ENCODE measurements at places on chromosomes 7 and 10.

DNA sequence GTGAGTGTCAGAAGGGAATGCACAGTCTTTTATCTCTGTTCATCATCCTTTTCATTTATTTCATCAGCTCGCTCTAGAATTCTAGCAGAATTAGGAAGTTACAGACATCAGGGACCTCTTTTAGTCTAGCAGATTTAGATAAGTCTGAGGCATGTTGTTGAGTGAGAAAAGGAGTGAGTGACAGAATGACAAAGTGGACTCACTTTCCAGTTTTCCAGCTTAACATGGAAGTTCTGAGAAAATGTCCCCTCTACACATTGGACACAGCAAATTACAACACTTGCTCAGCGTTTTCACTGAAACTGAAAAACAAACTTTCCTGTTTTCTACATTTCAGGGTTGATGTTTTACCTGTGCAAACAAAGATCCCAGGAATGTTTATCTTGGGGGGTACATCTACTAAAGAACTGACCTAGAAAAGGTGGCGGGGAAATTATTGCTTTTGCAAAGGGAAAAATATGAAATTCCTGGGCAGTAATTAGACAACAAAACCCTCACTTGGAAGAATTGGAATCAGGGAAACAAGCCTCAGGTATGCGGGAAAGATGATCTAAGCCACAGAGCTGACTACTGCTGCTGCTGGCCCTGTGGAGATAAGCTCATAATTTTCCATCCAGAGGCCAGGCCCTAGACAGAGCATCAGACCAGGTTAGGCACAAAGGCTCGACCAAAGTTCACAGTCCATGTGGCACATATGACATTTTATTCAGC is 14.6 kb upstream of the CYP3A5 start:
- no peak for DNase-seq

DNA sequence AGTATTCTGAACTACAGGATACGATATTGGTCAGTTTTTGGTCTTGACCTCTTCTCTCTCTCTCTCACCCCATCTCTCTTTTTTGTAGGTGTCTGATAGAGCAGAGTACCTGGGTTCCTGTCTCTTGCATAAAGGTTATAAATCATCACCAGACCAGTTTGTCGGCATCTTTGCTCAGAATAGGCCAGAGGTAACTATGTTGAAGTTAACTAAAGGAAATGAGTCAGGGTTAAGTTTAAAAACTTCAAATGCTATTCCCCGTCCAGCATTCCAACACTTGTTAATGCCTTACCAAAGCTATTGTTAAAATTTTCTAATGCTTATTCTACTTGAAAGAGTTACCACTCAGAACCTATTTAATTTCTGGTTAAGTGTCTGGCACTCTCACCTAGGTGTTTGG is 30.7 kb downstream of the ACSL5 start:
- DNase-seq, result no peak

DNA sequence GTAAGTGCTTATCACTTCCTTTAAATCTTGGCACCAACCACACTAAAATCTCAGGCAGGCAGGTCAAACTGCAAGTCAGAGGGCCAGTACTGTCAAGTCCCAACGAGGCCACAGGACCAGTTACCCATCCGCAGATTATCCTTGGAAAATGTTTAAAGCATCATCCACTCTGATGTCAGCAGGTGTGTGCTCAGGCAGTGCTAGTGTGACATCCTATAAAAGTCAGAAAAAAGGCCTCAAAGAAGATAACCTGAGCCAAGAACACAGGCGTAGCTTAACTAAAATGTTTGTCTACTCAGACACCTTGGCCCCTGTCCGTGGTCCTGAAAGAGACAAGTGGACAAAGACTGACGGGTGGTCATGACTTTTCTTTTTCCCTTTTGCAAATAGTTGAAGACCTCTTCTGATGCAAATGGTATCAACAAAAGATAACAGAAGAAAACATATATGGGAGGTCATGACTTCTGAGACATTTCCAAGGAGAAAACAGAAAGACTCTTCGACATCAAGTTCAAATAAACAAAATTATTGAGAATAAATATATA is 309.3 kb downstream of the KCNMA1 start:
- no peak for DNase-seq

- no peak for DNase-seq
Measured at GRCh38 chr7:73688288-73688687, 4.9 kb downstream of the BUD23 start.

DNA sequence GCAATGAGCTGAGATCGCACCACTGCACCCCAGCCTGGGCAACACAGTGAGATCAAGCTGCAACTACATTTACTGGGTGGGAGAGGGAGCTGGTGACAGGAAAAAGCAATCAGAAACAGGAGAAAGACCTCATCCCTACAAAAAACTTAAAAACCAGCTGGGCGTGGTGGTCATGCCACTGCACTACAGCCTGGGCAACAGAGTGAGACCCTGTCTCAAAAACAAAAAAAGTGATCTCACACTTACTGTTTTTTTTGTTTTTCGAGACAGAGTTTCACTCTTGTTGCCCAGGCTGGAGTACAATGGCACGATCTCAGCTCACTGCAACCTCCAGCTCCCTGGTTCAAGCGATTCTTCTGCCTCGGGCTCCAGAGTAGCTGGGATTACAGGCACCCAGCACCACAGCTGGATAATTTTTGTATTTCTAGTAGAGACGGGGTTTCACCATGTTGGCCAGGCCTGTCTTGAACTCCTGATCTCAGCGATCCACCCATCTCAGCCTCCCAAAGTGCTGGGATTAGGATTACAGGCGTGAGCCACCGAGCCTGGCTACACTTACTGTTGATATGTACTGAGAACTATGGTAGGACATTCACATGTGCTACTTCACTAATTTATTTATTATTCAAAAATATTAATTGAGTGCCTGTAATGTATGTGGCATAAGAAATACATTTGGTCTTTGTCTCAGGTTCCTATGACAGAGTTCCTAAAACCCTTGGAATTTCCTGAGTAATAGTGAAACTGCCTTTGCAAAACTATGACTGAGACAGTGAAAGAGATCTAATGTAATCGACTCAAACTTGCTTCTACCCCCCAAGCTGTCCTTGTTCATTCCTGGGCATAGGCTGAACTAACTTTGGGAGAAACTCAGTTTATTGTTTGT is 27.7 kb upstream of the NRBF2 start:
- DNase-seq, result no peak

DNA sequence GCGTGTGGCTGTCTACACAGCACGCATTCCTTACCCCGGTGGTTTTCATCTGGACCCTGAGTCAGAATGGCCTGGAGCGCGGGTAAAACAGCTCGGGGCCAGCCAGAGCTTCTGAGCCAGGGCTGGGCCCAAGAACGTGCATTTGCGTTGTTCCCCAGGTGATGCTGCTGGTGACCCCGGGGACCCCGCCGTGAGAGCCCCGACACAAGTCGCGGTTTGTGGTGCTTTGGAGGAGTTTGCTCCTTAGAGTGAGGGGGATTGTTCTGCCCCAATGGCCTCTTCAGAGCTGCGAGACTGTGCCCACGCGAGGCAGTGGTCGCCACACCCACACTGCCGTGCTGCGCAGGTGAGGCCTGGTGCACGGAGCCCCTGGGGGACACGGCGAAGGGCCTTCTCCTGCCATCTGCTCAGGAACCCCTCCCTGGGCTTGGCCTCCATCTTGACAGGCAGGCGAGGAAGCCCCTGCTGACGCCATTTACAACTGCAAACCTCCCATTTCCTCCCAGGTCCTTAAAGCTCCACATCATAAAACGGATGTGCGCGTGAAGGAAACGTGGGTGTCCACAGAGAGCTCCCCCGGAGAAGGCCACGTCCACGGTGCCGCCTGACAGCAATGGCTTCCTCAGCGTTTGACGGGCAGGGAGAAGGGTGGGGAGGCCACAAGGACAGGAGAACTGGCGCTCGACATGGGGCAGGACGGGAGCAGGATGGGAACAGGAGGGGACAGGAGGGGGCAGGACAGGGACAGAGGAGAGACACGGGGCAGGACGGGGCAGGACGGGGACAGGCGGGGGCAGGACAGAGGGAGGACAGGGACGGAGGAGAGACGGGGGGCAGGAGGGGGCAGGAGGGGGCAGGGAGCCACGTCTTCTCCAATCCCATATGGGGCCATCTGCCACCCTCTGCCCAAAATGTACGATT is 477.2 kb downstream of the DNAJB6 start:
- no peak for DNase-seq

GRCh38 chr7:134755422-134756022 is 23.9 kb upstream of the CALD1 start:
- no peak for DNase-seq

DNA sequence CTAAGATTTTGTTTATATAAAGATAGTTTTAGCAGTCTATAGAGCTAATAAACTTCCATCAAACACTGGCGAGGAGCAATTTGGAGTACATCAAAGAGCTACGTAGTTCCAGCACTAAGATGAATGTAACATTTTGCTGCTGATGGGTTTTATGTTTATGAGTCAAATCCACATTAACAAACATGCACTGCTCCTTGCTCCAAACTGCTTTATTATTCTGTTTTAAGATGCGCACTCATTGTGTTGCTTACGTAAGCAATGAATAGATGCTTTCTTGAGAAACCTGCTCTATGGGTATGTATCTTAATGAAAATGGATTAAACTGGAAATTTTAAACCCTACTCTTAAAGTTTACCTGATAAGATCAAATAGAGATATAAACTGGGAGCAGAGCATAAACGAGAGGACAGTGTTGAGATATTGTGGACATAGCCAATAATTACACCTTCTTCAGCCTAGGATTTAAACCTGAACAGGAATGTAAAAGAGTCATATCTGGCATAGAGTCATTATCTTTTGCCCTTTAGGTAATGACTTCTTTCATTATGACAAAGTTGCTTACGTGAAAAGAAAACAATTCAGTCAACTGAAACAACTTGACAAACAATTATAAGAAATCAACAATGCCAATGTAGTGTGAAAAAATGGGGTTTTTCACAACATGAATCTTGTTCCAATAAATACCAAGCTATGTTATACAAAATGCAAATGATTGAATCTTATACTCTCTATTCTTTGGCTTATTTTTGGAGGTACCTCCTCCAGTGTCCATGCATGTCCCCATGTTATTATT is 153.5 kb upstream of the MTPN start:
- DNase-seq, result no peak

- no peak for DNase-seq
Measured at GRCh38 chr7:76108540-76109233, 60.8 kb downstream of the MDH2 start.

GRCh38 chr7:93043385-93043985 is 74.3 kb downstream of the SAMD9 start:
- DNase-seq, result peak; percentile 71

DNA sequence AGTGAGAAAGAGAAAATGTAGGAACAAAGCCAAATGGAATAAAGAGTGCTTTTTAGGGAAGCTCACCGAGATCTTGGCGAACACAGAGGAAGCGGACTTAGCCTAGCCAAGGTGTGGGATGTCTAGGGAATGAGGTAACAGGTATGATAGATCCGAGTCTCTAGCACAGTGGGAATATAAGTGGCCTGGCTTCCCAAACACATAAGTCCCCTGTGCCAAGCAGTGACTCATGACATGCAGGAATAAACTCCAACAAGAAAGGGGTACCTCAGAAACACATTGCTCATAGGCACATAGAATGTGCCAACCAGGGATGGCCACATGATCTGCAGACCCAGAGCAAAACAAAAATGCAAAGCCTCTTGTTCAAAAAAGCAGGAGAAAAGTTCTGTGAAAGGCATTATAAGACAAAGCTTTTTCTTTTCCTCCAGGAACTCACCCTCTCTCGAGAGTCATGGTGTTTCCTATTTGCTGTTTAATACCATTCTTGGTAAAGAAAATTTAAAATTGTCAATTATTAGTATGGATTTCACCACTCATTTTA is 542.5 kb downstream of the GATA3 start:
- no peak for DNase-seq

DNA sequence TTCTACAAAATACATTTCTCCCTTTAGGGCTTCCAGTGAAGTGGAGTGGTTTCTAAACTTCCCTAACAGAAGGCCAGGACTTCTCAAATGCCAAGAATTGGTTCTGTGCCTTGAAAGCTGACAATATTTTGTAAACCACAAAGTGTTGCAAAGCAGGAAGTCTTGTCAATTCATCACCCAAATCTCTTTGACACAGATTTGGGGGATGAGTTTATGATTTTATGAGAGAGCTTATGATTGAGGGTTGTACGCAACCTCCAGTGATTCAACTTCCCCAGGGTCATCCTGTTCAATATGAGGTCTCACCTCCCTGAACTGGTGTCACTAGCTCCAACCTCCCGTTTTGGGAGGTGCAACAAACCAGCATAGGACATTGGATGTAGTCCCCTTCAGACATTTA is 83.7 kb downstream of the PRLHR start:
- DNase-seq, result no peak

- no peak for DNase-seq
Measured at GRCh38 chr7:88003581-88003980, 69.5 kb downstream of the ADAM22 start.

DNA sequence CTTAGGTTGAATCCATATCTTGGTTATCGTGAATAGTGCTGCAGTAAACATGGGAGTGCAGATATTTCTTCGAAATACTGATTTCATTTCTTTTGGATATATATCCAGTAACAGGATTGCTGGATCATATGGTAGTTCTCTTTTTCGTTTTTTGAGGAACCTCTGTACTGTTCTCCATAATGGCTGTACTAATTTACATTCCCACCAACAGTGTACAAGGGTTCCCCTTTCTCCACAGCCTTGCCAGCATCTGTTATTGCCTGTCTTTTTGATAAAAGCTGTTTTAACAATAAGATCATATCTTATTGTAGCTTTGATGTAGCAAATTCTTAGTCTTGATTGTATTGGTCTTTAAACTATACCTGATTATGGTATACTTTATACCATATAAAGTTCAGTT is 45.3 kb downstream of the ZNRF2 start:
- no peak for DNase-seq

GRCh38 chr7:38178695-38179344 is 775 bp downstream of the STARD3NL start:
- no peak for DNase-seq

GRCh38 chr10:6843894-6844650 is 264.0 kb upstream of the PRKCQ start:
- no peak for DNase-seq

GRCh38 chr10:81875467-81876252 is 666 bp downstream of the NRG3 start:
- no peak for DNase-seq

- DNase-seq, result no peak
Measured at GRCh38 chr10:127257395-127257794, 61.0 kb upstream of the INSYN2A start.

- no peak for DNase-seq
Measured at GRCh38 chr7:26147030-26147429, 5.0 kb upstream of the NFE2L3 start.

DNA sequence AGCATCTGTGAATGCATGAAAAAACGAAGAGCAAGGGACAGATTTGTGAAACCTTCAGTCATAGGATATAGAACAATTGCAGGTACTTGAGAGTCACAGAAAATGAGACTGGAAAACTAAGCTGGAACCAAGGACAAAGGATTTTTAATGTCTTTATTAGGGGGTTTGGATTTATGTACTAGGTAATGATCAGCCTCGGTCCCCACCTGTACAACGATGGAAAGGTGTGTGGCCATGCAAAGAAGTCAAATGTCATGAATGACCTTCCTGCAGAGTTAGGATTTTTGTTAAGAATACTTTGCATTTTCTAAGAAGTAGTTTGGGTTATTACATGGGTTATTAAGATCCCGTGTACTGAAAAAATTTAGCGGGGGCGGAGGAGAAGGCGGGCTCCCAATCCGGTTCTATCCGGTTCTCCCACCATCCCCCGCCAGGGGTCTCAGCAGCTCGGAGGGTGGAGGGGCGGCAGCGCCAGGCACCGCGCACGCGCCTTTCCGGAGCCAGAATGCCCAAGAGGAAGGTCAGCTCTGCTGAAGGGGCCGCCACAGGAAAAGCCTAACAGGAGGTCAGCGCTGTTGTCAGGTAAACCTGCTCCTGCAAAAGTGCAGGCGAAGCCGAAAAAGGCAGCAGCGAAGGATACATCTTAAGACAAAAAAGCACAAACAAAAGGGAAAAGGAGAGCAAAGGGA is 327.5 kb upstream of the PLXDC2 start:
- no peak for DNase-seq
